ENCODE measurements at places on chromosomes 7 and 10.

DNA sequence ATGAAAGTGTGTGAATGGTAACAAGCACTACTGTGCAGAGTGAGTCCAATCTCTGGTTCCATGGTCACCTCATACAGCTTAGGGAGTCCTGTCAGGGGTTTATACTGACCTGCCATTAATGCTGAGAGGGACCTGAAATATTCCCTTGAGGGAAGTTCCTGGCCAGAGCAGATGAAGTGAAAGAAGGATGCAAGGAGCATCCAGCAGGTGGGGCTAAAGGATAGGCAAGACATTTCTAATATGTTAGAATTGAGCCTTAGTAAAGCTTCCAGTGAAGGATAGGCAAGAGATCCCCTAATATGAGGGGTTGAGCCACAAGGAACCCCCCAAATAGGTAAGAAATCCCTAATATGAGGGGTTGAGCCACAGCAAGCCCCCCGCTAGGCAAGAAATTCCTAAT is 25.5 kb upstream of the FAM221A start:
- no peak for DNase-seq

GRCh38 chr7:106128836-106129235 is 16.7 kb upstream of the SYPL1 start:
- DNase-seq = no peak

GRCh38 chr7:20240080-20240926 is 23.1 kb upstream of the MACC1 start:
- no peak for DNase-seq

- DNase-seq = no peak
Measured at GRCh38 chr7:27192546-27193334, 7.2 kb downstream of the HOXA13 start.

- no peak for DNase-seq
Measured at GRCh38 chr10:8043569-8044306, 10.8 kb upstream of the GATA3 start.

- DNase-seq = no peak
Measured at GRCh38 chr10:28478646-28479045, 54.3 kb upstream of the WAC start.

GRCh38 chr7:105016709-105017656 is 3.0 kb downstream of the KMT2E start:
- DNase-seq = no peak

DNA sequence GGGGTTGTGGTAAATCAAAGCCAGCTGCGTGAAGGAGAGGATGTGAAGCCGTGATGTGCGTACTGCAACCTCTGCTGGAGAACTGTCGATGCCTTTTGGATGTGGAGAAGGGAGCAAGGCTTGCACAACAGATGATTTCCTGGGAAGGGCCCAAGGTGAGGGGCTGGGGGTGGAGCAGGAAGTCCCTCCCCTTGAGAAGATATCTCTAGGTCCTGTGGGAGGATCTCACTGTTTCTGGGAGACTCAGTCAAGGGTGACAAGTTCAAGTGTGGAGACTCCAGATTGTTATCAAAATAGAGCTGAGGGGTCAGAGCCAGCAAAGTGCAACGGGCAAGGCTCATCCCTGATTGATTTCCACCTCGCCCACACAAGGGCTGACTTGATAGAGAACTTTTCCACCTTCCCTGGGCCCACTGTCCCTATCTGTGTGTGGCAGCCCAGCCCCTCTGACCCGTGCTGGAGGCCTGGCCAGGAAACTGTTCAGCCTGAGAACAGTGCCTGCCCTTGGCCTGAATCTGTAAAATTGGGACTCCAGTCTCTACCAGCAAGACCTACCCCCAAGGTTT is 55.0 kb downstream of the COL13A1 start:
- DNase-seq = no peak

- DNase-seq = no peak
Measured at GRCh38 chr7:101819183-101819582, 1.8 kb downstream of the CUX1 start.

DNA sequence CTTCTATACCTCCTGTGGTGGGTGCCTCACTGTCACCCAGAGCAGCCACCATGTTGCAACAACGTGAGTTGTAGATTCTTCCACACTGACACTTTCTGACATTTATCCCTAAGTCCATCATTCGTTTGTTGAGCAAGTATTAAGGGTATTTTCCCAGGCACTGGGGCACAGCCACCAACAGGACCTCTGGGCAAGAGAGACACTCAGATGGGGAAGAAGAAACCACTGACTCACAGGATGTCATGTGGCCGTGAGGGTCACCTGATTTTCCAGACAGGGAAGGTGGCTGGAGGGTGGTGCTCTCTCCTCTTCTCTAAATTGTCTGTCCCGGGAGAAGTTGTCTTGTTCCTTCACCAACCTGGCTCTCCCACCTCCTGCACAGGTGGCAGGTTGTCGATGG is 51.7 kb upstream of the PPIF start:
- DNase-seq = no peak

DNA sequence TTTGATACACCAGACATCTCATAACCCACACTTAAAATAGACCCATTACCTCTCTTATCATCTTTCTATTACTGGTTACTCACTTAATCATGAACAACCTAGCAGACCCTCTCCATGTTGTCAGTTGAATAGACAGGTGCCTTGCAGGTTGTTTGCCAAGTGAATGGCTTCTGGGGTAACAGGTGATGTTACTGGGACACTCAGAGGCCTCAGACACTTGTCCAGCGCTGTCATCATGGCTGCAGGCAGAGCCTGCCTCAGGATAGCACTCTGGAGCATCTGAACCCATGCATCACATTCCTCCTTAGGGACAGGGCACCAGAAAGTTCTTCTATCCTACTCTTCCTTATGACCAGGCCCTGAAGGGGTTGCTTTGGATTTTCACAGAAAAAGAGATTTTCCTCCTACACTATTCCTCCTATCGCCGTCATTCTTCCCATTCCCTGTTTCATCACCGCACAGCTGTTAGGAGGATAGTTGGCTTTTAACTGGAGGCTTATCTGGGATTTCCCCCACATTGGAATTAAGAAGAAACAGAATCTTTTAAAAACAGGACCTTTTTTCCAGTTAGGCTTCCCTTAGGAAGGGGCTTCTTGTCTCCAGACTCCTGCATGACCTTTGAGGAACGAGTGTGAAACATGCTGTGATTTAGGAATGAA is 182.1 kb downstream of the VTI1A start:
- DNase-seq = no peak

GRCh38 chr10:21281765-21282484 is 243.6 kb downstream of the SKIDA1 start:
- no peak for DNase-seq
